ENCODE measurements at places on chromosomes 6 and 20.

DNA sequence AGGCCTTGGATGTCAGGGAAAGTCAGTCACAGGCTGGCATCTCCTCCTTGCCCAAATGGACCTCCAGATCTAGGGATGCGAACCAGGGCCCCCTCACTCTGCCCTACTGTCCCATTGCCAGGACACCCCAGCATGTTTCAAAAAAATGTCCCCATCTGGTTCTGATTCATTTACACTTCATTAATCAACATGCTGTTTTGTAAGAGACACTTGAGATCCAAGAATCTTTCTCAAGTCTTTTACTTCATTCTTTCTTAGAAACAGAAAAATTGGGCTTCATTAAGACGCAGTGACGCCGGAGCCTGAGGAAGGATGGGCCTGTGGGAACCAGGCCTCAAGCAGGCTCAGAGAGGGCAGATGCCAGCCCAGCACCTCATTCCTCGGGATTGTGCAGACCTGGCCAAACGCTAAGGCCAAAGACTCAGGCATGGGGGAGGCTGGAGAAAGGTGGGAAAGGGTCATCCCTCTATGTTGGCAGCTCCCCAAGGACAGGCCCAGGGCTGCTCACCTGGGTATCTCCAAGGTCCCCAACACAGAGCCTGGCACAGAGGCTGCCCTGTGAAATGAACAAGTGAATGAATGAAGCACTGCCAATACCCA, 3.8 kb downstream of the RSPO4 start:
- DNase-seq = no peak

DNA sequence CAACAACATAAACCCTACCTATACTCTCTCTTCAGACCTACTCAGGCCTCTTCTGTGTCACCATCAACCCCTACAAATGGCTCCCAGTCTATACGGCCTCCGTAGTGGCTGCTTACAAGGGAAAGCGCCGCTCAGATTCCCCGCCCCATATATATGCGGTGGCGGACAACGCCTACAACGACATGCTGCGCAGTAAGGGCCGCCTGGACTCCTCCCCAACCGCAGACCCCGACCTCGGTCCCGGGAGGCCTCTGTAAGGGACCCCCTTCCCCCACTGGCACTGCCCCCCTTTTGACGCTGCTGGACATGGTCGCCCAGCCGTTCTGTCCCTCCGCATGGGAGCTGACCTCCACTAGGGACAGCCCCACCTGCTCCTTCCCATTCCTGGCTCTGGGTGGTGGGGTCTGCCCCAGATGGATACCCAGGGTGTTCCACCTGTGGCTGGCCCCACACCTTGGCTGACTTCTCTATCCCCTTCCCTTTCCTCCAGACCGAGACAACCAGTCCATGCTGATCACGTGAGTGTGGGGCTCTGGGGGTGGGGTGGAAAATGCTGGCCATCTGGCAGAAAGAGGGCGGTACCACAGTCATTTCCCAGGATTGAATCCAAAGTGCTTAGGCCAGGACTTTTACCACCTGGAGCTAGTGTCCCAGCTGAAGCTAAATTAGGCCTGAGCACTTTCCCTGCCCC, 25.0 kb downstream of the MYH7B start:
- DNase-seq = no peak

GRCh38 chr6:9025796-9026394, 590.5 kb upstream of the SLC35B3 start:
- no peak for DNase-seq

- DNase-seq = no peak
Measured at GRCh38 chr20:49749625-49750024, 35.9 kb upstream of the B4GALT5 start.

GRCh38 chr6:108417027-108417426, 122.2 kb downstream of the AFG1L start:
- no peak for DNase-seq

- no peak for DNase-seq
Measured at GRCh38 chr20:31330893-31331292, 22.5 kb upstream of the DEFB116 start.

DNA sequence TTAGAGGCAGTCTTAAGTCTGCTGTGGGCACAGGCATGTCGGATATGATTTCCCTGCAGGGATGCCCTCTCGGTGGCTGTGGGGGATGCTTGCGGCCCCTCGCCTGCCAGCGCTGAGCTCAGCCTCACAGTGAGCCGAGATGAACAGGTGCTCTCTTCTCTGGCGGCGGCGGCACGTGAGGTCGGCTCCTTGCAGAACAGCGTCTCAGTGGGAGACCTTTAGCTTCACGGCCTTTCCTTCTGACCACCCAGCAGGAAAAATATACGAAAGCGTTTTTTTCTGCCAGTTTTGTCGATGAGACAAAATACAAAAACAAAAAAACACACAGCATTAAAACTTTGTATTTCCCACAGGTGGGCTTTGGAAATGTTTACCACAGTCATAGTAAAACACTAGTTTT, 23.6 kb downstream of the FOXA2 start:
- DNase-seq = no peak

DNA sequence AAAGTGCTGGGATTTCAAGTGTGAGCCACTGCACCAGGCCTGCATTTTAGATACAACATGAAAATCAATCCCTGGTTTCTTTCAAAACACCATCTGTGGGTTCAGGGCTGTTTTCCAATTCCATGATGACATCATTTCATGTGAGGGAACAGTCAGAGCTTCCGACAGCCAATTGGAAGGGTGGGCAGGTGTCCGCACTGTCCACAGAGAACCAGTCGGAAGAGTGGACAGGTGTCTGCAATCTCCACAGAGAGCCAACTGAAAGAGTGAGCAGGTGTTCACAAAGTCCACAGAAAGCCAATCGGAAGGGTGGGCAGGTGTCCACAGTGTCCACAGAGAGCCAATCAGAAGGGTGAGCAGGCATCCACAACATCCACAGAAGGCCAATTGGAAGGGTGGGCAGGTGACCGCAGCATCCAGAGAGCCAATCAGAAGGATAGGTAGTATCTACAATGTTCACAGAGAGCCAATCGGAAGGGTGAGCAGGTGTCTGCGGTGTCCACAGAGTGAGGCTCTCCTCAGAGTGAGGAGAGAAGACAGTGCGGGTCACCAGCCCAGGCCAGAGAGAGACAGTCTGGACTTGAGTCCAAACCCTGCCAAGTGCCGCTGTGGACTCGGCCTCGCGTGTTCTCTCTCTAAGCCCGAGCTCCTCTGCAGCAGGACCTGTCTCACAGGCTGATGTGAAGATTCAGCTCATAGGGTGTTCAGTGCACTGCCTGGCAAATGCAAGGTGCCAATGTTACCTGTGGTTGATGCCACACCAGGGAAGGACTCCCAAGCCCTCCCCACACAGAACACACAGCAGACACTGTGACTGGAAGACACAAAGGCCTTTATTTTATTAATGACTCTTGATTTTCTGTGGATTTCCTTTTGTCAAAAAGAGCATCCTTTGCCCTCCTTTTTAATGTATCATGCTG, 57.3 kb downstream of the DLL1 start:
- no peak for DNase-seq

DNA sequence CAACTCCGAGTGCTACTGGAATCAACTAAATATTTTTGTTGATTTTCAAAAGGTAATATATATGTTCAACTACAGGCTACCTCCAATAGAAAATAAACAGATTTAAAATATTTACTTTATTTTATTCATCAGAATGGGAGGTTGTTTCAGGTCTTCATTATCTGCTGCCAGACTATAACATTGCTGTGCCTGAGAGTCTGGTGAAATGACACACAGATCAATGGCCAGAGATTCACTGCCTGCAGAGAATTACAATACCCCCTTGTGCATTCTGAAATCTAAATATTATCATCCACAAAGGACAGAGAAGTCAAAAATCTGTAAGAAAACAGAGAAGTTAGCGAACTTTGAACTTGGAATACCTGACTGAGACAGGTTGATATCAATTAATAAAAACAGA, 667.8 kb upstream of the GJE1 start:
- no peak for DNase-seq

GRCh38 chr6:41622206-41622988, 15.9 kb upstream of the MDFI start:
- DNase-seq = no peak

DNA sequence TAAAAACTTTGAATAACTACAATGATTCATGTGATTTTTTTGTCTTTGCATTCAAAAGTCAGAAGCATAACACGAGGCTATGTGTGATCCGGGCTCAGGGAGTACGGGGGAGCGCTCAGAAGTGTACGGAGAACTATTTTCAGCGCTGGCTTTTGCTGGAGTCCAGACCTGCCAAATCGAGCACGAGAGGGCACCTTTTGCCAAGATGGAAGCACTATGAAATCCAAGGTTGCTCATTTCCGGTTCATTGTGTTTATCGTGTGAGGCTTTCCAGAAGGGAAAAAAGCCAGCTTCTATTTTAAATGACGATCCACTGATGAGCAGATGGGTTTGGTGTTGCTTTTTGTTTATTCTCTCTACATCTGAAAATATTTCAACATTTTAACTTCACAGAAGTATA, 11.3 kb downstream of the RAMACL start:
- no peak for DNase-seq

DNA sequence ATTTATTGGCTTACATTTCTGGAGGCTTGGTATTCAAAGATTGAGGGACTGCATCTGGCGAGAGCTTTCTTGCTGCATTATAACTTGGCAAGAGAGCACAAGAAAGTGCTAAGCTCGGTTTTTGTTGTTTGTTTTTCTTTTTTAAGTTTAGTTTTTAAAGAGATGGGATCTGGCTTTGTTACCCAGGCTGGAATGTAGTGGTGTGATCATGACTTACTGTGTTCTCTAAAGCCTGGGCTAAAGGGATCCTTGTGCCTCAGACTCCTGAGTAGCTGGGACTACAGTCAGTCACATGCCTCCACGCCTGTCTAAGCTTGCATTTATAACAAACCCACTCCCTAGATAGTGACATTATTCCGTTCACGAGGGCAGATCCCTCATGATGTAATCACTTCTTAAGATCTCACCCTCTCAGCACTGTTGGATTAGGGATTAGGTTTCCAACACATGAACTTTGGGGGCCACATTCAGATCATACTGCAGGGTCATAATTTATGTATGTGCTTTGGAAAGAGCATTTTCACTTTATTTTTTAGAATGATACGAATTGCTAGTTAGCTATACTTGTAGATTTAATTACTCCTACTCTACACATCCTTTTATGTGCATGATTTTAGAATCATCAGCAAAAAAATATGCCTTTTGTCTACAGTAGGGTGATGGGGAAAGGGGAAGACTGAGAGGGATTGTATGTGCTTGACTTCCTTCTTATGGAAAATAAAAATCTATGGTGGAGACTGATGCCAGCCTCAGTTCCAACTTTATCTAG, 167.8 kb downstream of the JARID2 start:
- no peak for DNase-seq

GRCh38 chr20:25195962-25196785, 662 bp downstream of the ENTPD6 start:
- DNase-seq = no peak

- no peak for DNase-seq
Measured at GRCh38 chr6:66226109-66226508, 519.1 kb upstream of the EYS start.

DNA sequence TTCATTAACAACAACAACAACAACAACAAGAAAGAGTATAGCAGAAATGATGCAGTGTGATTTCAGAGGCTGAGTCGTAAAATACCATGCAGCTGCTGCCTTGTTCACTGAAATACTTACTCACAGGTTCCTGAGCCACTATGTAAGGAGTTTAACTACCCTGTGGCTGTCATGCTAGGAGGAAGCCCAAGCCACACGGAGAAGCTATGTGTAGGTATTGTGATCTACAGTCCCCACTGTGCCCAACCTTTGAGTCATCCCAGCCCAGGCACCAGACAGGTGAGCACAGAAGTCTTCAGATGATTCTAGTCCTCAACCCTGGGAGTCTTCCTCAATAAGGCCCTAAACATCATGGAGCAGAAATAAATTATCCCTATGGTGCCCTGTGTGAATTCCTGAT, 14.6 kb upstream of the RALY start:
- no peak for DNase-seq

- DNase-seq = no peak
Measured at GRCh38 chr6:155380666-155381332, 66.5 kb upstream of the TFB1M start.

DNA sequence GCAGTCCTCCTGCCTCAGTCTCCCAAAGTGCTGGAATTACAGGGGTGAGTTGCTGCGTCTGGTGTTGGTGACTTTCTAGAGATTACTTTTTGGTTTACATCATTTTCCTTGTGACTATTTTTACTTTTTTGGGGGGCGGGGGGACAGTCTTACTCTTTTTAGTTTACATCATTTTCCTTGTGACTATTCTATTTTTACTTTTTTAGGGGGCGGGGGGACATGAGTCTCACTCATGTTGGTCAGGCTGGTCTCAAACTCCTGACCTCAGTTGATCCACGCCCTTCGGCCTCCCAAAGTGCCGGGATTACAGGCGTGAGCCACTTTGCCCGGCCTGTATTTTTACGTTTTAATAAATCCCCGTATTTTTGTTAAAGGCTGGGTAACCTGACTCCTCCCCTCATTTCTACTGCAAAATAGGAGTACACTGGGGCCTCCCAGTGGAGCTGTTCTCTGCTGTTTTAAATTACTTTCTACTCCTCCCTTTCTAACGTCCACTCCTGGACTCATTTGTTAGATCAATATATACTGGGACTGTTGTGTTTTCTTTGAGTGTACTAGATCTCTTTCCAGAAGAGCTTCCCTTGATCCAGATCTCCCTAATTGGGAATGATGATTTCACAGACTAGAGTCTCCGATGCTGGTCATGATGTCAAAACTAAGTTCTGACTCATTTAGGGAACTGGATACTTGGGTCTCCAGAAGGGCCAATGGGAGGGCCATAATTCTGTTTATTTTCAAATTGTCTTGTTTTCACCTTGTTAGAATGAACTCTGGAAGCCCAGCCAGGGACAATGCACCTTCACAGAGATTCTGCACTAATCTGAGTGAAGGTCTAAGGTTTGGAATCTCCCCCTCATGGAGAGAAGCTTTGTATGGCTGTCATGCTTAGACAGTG, 9.2 kb downstream of the HSPA1B start:
- DNase-seq = peak; percentile 54

- no peak for DNase-seq
Measured at GRCh38 chr6:112663698-112664097, 316.6 kb downstream of the RFPL4B start.

GRCh38 chr20:6265204-6265904, 142.5 kb upstream of the FERMT1 start:
- DNase-seq = no peak

GRCh38 chr20:63543131-63543530, 4.4 kb downstream of the SRMS start:
- no peak for DNase-seq

GRCh38 chr20:24968278-24968800, 19.3 kb downstream of the CST7 start:
- DNase-seq = no peak

- no peak for DNase-seq
Measured at GRCh38 chr6:10880366-10880765, 1.5 kb downstream of the GCM2 start.

- no peak for DNase-seq
Measured at GRCh38 chr6:113921299-113921904, 49.5 kb downstream of the HDAC2 start.

DNA sequence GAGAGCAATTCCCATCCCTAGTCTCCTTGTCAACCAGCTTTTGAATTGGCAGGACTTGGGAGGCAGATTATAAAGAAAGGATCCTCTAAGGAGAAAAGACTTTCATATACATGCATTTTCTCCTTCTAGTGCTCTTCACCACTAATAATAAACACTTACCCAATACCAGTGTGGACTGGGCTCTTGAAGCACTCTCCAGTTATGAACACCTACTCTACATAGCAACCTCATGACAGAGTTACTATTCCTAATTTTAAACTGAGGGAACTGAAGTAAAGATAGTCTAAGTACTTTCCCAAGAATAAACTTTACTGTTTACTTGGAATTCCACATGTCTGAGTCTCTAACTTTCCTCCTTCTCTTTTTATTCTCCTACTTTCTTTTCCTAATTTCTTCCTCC, 4.8 kb downstream of the COL9A1 start:
- no peak for DNase-seq

- DNase-seq = no peak
Measured at GRCh38 chr20:60365882-60366281, 407.7 kb downstream of the CDH26 start.

All from K562 (cell line).